NCI-H1105 (cell line): ENCODE measurements at places on chromosomes 16 and 17.

- no peak for DNase-seq
These were observed 45.4 kb upstream of the RASD1 start for GRCh38 chr17:17541640-17542001.

GRCh38 chr16:79757163-79757562 lies 156.6 kb upstream of the MAF start:
- no peak for DNase-seq

- no peak for DNase-seq
These were observed 299.3 kb downstream of the XYLT1 start for GRCh38 chr16:17171250-17172143.

- DNase-seq = no peak
These were observed 20.7 kb downstream of the PHKB start for GRCh38 chr16:47481698-47482374.

DNA sequence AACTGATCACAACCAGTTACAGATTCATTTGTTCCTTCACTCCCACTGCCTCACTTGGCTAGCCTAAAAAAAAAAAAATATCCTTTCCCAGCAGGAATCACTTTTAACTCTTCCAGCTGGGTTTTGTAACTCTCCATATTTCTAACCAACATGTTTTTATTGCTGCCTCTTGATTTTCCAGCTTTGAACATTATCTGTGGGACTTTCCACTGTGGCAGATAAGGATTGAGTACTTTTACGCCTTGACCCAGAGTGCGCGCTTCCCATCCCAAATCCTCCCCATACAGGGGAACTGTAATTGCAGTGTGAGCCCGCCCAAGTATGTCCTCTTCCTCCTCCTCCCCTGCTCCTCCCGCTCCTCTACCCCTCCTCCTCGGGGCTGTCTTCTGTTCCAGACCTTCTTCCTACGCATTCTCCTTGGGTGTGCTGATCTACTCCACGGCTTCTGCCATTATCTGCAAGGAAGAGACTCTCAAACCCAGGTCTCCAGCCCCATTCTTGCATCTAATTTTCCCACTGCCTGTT lies 43.4 kb downstream of the CYB5D2 start:
- no peak for DNase-seq

- no peak for DNase-seq
These were observed 3.1 kb downstream of the PPP1R1B start for GRCh38 chr17:39629898-39630297.

- no peak for DNase-seq
These were observed 105.1 kb upstream of the METRNL start for GRCh38 chr17:82974136-82974952.

GRCh38 chr16:86827521-86827920 lies 249.2 kb downstream of the FOXL1 start:
- no peak for DNase-seq

DNA sequence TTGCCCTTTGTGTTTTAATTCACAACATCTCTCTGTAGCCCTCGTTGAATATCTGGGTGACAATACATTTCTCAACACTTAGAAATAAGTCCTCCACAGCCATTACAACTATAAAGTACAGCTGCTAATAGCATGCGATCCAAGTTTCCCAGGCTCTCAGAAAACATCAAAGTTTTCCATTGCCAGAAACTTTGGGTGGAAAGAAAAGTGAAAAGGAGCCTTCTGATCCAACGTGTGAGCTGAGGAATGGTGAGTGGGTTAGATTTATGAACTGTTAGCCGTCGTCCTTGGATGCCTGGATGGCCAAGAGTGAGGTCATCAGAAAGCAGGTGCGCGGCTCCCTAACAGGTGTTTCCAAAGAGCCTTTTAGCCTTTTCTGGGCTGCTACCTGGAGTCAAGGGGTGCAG lies 258.0 kb downstream of the PMP22 start:
- no peak for DNase-seq
